ENCODE measurements at places on chromosomes 1 and 21.
A peak's percentile ranks its signal among the peaks of the same experiment; 100 is the strongest.

GRCh38 chr1:170274131-170274501 lies 128.4 kb downstream of the NTMT2 start:
- no peak for DNase-seq

- DNase-seq: no peak
Measured at GRCh38 chr21:27067226-27067625, 100.3 kb upstream of the ADAMTS5 start.

DNA sequence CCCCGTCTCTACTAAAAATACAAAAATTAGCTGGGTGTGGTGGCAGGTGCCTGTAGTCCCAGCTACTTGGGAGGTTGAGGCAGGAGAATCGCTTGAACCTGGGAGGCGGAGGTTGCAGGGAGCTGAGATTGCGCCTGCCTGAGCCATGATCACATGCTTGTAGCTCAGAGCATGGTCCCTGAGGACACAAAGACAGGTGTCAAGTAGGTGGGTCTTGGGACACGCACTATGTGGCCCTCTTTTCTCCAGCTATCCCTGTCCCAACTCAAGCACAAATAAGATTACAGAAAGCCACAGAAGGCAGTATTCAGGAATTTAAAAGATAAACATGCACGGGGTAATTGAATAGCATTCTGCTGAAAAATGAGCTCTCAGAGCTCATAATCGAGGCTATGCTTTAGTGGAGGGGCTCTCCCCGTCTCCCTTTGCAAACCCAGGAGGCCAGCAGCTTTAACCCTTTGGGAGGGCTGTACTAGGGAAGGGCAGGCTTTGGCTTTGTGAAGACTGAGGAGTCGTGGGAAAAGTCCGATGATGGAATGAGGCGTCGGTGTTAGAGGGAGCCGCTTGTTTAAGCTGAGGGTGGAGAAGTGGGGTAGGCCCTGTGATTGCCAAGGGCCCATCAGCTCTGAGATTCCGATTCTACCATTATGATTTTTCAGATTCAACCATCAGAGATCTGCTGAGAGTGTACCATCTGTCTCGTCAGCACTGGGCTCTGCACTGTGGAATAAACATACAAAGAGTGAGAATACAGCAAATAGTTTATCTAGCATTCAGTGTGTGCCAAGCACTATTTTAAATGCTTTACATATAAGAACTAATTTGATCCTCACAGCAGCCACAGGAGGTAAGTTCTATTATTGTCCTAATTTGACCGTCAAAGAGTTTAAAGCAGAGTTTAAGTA lies 59.7 kb upstream of the CD34 start:
- DNase-seq: no peak

GRCh38 chr1:7036386-7036785 lies 251.1 kb downstream of the CAMTA1 start:
- DNase-seq: no peak

GRCh38 chr1:204113896-204114295 lies 37.9 kb downstream of the ETNK2 start:
- no peak for DNase-seq

DNA sequence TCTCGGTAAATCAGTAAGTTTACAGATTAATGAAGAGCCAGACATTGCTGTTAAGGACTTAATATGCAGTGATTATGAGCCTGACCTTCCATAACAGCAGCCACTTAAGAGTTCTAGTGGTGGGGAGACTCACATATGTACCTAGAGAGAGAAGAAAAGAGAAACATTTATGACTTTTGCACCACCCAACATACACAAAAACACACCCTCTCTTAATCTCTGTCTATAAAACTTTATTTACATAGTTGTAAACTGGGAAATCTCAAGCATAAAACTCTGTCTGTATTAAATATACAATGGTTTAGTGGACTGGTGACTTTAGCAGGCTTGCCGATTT lies 347.4 kb upstream of the ADGRL2 start:
- no peak for DNase-seq

- peak; percentile 10 for DNase-seq
Measured at GRCh38 chr1:42380586-42381279, at the start of gene RIMKLA. Gene RIMKLA, plus strand, starts transcription at chr1:42380792. Its CDS starts 143 bp downstream, at chr1:42380935.

- DNase-seq: no peak
Measured at GRCh38 chr1:155910621-155911121, 478 bp downstream of the RIT1 start.

DNA sequence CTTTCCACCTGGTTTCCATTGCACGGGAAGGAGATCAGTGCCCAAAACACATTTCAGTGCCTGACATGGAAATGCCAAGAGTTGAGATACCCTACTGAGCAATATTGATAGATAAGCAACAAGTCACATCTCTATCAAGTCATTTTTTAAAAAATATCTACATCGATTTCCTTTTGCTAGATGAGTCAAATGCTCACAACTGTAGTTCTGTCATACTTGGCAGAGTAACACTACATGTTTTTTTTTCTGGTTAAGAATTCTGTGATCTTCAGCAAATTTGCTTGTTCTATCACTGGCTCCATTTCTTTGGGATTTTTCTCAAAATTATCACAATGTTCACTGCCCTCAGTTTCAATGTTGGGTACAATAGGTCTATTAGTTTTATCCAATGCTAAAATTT lies 145.4 kb downstream of the ZC3H11B start:
- no peak for DNase-seq

GRCh38 chr1:58823481-58824010 lies 39.7 kb upstream of the JUN start:
- DNase-seq: no peak

- no peak for DNase-seq
Measured at GRCh38 chr1:220527279-220527907, 543 bp upstream of the MARK1 start.

DNA sequence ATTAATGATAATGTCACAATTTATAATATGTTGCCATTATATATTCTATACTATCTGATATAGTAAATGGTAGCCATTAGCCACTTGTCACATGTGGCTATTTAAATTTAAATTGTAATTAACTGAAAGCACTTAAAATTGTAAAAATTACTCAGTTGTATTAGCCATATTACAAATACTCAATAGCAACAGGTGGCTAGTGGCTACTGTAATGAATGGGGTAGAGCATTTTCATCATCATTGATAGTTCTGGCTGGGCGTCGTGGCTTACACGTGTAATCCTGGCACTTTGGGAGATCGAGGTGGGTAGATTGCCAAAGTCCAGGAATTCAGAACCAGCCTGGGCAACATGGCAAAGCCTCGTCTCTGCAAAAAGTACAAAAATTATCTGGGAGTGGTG lies 16.5 kb downstream of the ZBTB37 start:
- DNase-seq: no peak

DNA sequence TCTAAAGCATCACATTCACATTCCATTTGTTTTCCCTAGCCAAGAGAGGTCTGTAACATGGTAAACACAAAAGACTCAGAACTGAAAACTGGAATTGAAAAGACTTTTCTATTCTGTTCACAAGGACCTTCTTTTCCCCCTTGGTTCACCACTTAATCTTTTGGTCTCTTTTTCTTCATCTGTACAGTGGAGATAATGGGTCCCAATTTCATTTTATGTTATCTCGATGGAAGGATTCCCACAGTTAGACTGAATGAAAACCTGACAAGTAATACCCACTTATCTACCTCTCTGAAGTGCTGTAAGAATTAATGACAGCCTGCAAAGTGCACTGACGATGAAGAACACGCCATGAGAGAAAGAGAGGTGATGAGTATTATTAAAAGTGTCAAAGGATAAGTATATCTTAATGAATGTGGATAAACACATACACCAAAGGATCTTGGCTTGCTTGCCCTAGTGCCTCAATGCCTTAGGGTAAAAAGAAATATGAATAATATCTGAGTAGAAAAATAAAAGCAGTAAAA lies 71.5 kb downstream of the CYYR1 start:
- no peak for DNase-seq

- no peak for DNase-seq
Measured at GRCh38 chr1:1756661-1757421, 21.4 kb downstream of the NADK start.

- DNase-seq: peak; percentile 48
Measured at GRCh38 chr1:20185834-20186782, at the start of the genes PLA2G2C and UBXN10. Gene PLA2G2C, minus strand, starts transcription at chr1:20186518. Its CDS starts 9,155 bp downstream, at chr1:20177363. Gene UBXN10, plus strand, starts transcription at chr1:20186096. Its CDS starts 4,466 bp downstream, at chr1:20190562.

GRCh38 chr1:219367496-219367895 lies 193.8 kb downstream of the LYPLAL1 start:
- DNase-seq: no peak

DNA sequence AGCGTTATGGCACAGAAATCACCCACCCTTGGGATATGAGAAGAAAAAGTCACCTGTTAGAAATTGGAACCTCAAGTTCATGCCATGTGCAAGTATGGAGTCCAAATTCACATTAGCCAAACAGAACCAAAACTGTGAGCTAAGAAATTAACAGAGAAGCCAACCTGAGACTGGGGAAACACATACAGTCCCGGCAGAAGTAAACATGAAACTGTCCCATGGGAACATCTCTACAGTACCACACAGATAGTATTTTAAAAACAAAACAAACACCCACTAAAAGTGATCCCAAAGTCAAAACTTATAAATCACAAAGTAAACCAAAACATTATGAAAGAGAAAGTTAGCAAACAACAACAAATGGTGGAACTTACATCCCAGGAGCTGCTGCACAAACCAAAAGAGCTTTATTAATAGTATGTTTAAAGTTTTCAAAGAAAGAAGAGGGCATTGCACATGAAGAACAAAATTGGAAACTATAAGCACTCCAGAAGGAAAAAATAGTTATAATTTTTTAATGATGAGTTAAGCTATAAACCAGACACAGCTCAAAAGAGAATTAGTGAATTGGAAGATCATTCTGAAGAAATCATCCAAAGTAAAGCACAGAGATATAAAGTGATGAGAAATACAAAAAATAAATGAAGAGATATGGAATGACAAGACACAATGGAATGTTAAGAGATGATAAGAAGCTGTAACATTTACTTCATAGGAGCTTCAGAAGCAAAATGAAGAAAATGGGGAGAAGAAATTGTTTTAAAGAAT lies 83.5 kb upstream of the COA6 start:
- DNase-seq: no peak

Measured in activated naive CD8-positive, alpha-beta T cell treated with anti-CD3 and anti-CD28 coated beads, Interleukin-2, amount 50 U/mL, for 16 hours (primary cell).